Tongue (tissue), 3 donors: ENCODE measurements at places on chromosomes 6 and 20. TPM values are rescaled to one million over a fixed set of nuclear protein-coding genes. Genes with fewer than 3 reads are reported as not detected.

SRXN1 gene
- total RNA-seq: 13.2 TPM

DNA sequence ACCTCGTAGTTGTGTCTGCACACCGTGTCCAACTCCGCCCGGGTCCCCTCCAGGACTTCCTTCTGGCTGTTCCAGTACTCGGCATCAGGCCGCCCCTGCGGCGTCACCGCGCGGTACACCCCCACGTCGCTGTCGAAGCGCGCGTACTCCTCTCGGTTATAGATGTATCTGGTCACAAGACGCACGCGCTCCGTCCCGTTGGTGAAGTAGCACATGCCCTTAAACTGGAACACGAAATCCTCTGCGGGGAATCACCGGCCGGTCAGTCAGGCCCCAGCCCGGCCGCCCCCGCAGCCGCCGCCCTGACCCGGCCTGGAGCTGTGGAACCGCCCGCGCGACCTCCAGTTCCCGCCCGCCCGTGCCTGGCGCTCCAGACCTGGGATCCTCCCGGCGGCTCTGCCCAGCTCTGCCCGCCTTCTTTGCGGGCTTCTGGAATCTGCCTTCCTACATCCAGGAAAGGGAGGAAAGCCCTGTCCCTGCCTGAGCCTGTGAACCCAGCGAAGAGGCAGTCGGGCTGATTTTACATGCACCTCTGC is 1.6 kb downstream of the HLA-DQB1 start:
- no peak for DNase-seq

- DNase-seq: peak; percentile 75
Measured at GRCh38 chr6:12952318-12952717, 235.8 kb downstream of the PHACTR1 start.

STMND1 gene
- not detected for total RNA-seq

DNA sequence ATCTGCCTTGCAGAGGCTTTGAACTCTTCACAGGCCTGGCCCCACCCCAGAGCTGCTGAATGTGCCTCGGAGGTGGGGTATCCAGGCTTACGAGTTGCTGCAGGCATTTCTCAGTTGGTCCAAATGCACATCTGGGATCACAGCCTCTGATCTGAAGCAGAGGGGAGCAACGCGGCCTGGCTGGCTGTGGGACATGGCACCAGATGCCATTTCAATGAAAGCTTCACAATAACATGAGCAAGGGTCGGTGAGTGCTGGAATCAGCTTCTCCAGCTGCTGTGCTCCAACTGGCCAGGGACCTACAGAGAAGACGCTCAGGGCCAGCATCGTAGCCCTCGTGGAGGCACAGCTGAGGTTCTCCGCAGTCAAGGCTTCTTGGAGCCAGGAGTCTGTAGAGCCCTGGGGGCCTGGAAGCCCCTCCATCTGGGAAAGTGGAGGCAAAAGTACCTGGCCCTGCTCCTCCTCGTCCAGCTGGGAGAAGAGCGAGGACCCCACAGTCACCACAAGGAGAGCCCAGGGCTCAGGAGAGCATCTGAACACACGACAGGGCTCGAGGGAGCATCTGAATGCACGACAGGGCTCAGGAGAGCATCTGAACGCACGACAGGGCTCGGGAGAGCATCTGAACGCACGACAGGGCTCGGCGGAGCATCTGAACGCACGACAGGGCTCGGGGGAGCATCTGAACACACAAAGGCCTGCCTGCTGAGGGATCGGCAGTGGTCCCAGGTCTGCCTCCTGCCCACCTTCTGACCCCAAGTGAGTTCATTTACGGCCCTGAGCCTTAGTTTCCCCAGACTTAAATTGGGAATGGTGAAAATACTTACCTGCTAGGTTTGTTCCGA is 165.2 kb downstream of the DLL1 start:
- peak; percentile 43 for DNase-seq

DNA sequence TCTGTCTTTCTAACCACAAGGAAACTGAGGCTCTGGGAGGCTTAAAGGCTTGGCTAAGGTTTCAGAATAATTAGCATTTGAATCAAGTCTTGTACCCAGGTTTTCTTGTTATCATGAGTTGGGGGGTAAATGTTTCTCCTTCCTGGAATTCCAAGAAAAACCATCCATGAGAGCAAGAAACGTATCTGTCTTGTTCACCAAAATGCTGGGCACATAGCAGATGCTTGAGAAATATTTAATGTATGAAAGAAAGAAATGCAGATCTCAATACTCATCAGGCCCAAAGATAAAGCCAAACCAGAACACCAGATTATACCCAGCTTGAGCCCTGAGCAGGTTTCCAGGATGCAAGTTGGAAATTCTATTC is 164.6 kb downstream of the CLIC5 start:
- DNase-seq: no peak
